Esophagus muscularis mucosa (tissue), 4 donors: ENCODE measurements at places on chromosomes 16 and 17.

DNA sequence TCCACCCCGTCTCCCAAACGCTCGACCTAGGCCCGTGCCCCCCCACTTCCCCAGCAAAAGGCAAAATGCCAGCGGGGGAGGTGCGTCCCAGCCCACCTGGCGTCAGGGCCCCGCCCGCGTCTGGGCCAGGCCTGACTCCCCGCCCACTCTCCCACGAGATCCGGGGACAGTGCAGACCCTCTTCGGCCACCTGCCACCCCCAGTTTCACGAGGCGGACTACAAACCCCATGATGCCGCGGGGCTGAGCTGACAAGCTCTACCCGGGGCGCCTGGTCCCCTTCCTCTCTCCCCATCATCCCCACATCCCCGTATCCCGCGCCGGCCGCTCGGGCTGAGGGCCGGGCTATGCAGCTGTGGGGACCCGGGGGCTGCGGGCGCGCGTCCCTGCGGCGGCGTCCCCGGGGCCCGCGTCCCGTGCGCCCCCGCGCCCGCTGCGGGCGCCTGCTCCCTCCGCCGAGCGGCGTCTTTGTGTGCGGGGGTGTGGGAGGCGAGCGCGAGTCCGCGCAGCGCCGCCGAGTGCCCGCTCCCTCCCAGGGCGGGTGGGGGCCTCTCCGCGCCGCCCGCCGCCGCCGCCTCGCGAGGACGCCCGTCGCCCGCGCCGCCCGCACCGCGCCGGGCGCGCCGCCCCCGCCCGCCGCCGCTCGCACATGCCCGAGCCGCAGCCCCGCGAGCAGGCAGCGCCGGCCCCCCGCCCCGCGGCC, at the start of gene ANKRD13B:
ANKRD13B (plus strand) TSS at position 283 of the 702 bp plus-strand sequence. CDS start 490 bp downstream, outside the sequence.
- no peak for DNase-seq

- no peak for DNase-seq
Measured at GRCh38 chr17:82407255-82407654, 10.9 kb upstream of the HEXD start.

DNA sequence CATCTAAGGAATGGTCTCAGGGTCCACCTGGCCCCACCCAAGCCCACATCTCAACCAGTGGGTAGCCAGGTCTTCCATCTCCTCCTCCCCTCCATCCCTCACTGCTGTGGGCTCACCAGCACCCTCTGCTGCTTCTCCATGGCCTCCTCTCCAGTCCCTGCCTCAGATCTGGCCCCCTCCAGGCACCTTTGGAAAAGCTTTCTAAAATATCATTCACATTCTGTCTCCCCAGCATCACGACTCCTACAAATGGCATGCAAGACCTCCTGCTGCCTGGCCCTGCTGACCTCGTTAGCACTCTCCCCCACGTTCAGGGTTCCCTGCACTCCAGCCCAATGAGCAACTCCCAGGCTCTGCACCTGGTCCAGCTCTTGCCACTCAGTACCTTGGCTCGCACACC, 13.7 kb downstream of the GLP2R start:
- DNase-seq: no peak

DNA sequence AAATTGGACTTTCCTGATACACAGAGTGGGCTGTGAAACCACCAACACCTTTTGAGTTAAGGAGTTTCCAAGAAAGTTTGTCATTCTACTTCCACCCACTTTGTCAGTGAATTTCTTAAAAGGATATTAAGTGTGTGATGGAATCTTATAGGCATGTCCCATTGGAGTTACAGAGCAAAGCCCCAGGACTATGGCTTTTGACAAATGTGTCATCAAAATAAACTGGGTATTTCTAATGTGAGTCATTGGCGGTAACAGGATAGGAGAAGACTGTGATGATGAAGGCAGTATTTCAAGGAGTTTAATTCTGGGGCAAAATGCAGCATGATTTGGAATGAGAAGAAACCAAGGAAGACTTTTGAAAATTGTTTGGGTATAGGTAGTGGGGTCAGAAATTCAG, 1013.8 kb upstream of the EEF2KMT start:
- DNase-seq: no peak

DNA sequence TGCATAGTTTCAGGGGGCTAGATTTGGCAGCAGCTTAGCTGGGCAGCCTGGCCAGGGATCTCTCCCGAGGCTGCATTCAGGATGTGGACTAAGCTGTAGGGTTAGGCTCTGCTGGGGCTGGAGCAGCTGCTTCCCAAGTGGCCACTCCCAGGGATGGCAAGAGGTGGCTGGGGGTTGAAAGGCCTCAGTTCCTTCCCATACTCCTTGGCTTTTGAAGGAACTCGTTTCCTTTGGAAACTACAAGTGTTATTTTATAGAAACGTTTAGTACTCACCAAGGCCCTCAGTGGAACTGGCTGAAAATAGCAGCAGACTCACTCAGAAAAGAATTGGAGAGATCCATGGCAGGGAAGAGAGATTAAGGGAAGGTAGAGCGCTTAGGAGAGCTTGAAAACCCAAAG, 76.4 kb downstream of the WWP2 start:
- DNase-seq: no peak

DNA sequence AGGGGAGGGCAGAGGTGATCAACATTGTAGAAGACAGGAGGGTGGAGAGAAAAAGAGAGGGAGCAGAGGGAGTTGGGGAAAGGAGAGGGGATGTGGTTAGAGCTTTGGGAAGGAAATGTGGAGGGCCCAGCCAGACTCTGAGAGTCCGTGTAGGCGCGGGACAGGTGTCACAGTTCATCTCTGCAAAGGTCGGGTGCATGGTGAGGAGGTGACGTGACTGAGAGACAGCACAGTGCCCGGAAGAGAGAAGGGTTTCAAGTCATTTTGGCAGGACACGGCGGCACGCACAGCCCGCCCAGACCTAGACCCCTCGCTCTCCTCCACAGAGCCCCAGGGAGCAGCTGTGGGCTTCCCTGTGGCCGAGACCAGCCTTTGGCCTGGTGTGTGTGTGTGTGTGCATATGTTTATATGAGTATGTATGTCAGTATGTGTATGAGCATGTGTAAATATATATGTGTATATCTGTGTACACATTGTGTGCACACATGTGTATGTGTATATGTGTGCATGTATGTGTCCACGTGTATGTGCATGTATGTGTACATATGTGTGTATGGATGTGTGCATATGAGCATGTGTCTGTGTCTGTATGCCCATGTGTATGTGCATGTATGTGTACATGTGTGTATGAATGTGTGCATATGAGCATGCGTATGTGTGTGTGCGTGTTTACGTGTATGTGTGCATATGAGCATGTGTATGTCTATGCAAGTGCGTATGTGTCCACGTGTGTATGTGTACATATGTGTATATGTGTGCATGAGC, 104.6 kb downstream of the SEC14L1 start:
- no peak for DNase-seq

DNA sequence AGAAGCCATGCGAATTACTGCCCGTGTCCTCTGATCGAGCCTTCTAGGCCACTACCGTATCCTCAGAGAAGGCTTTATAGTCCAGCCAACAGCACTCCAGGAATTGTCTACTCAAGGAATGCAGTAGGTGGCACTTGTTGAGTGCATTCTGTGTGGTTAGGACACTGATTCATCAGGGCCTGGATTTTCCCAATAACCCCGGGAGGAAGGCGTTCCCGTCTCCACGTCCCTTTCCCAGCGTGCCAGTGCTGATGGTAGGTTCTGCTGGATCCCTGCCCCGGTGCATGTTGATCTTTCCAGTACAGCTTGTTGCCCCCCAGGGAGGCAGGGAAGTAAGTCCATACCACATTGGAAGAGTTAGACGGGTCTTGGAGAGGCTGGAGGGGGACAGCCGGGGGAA, 122.2 kb downstream of the RPTOR start:
- no peak for DNase-seq

GRCh38 chr16:11721781-11722467, 20.7 kb downstream of the TXNDC11 start:
- DNase-seq: no peak

GRCh38 chr17:36851250-36851649, 86.0 kb upstream of the LHX1 start:
- no peak for DNase-seq
